Activated naive CD4-positive, alpha-beta T cell treated with anti-CD3 and anti-CD28 coated beads, Interleukin-2, amount 50 U/mL, for 16 hours (primary cell): ENCODE measurements at places on chromosomes 4 and X.

DNA sequence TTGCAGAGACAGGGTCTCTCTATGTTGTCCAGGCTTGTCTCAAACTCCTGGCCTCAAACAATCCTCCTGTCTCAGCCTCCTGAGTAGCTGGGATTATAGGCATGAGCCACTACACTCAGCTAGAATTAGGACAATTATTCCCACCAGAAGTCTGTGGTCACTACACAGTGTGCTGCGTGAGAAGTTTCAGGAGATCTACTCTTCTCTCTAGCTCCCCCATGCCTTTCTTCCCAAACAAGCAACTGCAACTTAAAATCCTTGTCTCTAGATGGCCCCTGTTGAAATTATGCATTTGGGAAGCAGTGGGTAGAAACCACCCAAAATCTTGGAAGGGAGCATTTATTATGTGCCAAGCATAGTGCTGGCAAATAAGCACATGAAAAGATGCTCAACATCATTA is 21.1 kb upstream of the MAP7D3 start:
- no peak for DNase-seq

- no peak for DNase-seq
These were observed 205.9 kb downstream of the RAPGEF2 start for GRCh38 chr4:159308566-159309340.

- no peak for DNase-seq
These were observed 63.0 kb upstream of the FAM9A start for GRCh38 chrX:8864161-8864560.

DNA sequence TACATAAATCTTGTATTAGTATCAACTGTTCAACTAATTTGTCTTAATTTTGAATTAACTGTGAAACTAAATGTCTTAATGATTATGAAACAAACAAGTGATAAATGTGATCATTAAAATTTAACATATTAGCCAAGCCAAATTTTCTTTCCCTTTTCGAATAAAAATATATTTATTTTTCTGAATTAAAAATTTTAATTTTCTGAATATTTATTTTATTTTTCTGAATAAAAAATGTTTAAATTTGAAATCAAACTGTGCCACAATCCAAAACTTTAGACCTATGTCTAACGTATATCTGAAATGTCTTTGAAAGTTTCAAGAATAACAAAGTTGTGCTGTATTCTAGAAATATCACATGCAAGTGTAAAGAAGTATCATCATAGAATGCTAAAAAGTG is 4.7 kb downstream of the GABRA2 start:
- no peak for DNase-seq

GRCh38 chr4:10098780-10099160 is 17.8 kb downstream of the WDR1 start:
- no peak for DNase-seq

GRCh38 chr4:187414716-187415115 is 580.9 kb upstream of the ZFP42 start:
- DNase-seq: no peak

DNA sequence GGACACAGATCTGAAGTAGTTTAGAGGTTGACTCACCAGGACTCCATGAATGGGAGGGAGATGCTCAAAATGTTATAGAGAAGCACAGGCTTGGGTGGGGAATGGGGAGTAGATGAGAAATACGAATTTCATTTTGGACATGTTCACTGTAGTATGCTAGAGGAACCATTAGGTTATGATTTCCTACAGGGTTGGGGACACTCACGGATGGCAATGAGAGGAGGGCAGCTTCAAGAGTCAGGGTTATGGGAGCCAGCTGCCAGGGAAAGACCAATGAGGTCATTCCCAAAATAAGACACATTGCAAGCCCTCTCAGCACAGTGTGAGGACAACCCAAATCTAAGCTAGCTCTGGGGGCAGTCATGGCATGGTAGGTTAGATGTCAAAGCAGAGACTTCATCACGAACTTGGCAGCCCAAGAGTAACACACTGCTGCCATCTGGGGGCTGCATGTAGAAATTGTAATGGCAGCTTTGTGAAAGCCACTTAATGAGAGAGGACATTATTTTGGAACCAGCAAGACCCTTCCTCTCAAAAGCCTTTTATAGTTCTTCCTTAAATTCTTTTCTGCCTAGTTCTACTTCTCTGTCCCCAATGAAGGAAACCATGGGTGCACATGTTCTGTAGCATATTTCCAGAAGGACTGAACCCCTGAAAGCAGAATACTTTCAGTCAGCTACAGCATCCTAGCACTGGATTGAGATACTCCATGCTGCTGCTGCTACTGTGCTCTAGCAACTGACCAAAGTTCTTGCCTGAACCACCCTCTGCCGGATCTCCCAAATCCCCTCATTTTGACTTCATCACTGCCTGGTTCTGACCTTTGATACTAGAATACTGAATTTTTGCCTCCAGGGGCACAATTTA is 16.2 kb upstream of the ZCCHC12 start:
- peak; percentile 36 for DNase-seq

GRCh38 chr4:70754470-70754869 is 32.7 kb downstream of the RUFY3 start:
- no peak for DNase-seq

DNA sequence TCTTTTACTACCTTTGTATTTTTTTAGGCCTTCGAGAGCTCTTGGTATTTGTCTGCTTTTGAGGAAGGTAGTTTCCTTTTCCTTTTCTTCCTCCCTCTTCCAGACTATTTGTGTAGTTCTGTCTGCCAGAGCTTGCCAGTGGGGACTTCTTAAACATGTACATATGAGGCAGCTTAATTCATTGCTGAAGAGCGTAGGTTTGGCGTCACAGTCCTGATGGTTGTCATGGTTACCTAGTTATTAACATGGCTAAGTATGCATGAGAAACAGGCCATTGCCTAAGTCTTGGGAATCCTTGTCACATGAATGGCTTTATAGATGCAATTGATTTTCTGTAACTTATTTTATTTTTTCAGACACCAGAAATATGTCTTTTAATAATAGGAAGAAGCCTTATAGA is 48.5 kb upstream of the ARMCX2 start:
- DNase-seq: no peak

GRCh38 chr4:129179276-129179675 is 83.3 kb downstream of the C4orf33 start:
- no peak for DNase-seq

DNA sequence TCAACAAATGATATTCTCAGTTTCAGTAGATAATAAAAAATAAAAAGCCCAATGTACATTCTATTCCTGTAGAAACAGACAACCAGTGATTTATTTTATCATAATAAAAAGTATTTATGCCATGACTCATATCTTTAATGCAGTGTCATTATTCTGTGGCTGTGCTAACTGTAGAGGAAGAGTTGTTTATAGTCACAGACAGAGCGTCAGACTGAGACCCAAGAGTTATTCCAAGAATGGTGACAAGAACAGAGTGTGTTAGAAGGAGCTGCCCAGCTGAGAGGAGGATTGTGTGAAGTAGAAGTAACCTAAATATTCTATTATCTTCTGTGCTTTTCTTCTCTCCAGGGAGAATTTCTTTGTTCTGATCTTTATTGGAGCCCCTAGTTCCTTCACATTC is 210.7 kb downstream of the PPP1R2C start:
- DNase-seq: no peak

DNA sequence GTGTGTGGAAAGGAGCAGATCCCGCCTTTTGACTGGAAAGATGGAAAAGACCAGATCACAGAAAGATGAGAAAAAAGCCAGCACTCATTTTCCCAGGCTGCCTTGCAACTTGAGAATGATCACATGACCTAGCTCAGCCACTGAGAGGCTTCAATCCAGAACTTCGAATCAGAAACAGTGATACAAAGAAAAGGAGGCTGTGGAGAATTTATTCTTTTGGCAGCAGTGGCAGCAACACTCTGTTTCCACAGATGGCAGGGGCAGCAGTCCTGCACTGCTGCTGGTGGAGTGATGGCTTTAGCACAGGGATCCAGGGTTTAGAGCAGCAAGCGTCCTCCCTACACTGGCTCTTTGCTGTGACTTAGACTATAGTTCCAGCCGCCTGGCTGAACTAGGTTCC is 77.8 kb upstream of the SH3RF1 start:
- DNase-seq: no peak

- peak; percentile 38 for DNase-seq
These were observed 7.9 kb downstream of the BDH2 start for GRCh38 chr4:103091601-103092223.

- DNase-seq: no peak
These were observed 264.1 kb downstream of the CBLL2 start for GRCh38 chrX:22536746-22537304.

GRCh38 chr4:171203425-171203824 is 609.8 kb upstream of the GALNTL6 start:
- DNase-seq: no peak

- DNase-seq: no peak
These were observed 31.8 kb downstream of the NSD2 start for GRCh38 chr4:1903035-1903434.

- DNase-seq: no peak
These were observed 5.7 kb downstream of the EFNB1 start for GRCh38 chrX:68834371-68835103.

GRCh38 chr4:113146876-113147358 is 97.5 kb downstream of the ANK2 start:
- DNase-seq: no peak

- no peak for DNase-seq
These were observed 28.7 kb downstream of the SEC24B start for GRCh38 chr4:109462297-109462696.

DNA sequence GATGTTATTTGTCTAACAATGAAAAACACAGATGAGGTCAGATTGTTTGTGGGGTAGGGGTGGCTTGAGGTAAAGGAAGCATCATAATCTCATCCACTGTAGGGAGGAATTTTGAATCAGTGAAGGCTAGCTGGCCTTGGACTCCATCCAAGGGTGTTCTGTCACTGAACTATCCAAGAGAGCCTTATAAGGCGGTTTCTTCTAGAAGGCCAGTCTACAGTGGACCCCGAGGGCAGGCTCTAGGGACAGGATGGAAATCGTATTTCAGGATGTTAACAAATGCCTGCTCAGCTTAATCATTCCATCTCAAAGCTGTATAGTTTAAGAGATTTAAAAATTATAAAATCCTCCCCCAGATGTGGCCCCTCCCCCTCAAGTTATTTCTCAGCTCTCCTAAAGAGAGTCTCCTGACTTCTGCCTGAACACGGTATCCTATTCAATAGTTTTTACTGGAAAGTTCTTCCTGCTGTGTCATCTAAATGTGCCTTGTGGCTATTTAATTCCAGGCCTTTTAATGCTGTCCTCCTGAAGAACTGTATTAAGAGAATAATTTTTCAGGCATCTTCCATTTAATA is 8.0 kb downstream of the IGFBP7 start:
- no peak for DNase-seq

GRCh38 chr4:26268246-26268645 is 52.6 kb upstream of the RBPJ start:
- no peak for DNase-seq

GRCh38 chr4:111873801-111874200 is 271.5 kb upstream of the FAM241A start:
- no peak for DNase-seq

DNA sequence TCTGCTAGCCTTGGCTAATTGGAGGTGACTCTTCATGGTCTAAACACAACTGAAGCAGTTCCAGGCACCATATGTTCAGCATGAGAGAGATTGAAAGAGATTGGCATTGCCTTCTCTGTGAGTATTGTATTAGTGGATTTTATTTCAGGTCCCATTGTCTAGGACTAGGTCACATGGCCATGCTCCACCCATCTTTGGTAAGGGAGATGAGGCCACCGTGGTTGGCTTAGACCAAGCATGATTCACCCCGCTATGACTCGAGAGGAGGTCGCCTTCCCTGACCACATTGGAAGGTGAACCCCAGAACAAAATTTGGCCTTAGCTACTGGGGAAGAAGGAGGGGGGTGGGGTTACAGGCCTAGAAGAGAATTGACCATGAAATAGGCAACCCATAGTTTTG is 109.9 kb upstream of the BCOR start:
- peak; percentile 12 for DNase-seq

GRCh38 chr4:76689145-76689817 is 208.7 kb downstream of the SOWAHB start:
- peak; percentile 19 for DNase-seq

DNA sequence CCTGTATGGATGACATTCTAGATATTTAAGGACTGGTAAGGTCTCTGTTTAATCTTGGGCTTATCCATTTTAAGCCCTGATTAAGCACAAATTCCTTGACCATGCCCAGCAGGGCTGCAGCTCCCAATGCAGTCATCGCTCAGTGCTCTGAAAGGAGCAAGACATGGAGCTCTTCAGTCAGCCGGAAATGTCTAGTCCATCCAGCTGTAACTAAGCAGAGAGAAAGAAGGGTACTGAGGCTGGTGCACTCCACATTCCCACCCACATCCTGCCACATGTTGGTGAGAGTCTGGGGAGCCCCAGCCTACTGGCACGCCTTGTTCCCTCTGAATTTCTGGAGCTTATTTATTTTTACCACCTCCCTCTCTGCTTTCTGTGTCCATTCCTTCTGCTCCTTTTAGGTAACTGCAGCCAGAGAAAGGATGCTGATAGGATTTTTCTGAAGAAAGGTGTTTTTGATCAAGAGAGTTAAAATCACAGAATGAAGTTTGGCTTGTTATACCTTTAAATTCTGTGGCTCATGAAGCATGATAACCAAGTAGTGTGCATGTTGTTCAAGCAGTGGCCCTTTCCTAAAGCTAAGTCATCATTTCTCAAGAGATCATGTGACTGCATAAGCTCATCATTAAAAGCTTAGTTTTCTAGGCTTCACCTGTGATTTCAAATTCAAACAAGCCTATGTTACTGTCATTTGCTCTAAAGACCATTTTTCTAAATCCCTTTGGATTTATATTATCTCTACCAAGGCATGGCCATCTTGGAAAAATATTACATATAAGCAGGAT is 74.0 kb downstream of the GALNT7 start:
- DNase-seq: no peak

- DNase-seq: no peak
These were observed 18.0 kb downstream of the SPINK2 start for GRCh38 chr4:56803471-56803870.

GRCh38 chr4:165667969-165668368 is 205.1 kb upstream of the TLL1 start:
- no peak for DNase-seq

- DNase-seq: no peak
These were observed 55.0 kb upstream of the TADA2B start for GRCh38 chr4:6988016-6988715.

DNA sequence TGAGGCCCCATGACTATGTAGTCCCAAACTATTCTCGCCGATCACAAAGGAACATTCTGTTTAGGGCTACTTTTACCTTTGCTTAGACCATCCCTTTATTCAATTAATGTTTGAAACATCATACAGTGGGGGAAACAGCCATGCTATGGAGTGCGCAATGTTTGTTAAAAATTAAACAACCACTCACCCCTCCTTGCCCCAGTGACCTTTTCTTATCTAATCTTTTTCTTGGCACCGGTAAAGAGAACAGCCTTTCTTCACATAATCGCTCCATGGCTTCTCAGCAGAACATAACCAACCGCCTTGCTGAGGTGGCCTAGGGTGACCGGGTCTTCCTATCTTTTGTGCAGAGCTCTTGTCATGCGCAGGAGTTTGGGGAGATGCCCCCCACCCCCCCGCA is 152.6 kb downstream of the VCX3A start:
- no peak for DNase-seq

DNA sequence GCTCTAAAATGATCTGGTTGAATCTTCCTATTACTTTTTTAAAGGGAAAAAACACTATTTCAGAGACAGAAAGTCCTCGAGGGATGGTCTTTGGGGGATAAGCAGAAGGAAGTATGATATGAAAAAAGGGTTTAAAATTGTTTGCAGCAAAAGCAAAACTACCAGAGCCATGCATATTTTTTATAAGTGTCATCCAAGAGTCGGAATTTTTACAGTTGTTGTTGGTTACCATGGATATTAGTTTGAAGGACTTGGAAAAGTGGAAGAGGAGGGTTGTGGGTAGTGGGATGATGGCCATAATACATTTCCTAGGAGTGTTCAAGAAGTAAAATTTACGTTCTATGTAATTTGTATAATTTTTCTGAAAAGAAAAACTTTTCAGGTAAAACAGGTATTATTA is 134.4 kb downstream of the PCDH7 start:
- no peak for DNase-seq
